Uterus (tissue), 4 donors: ENCODE measurements at places on chromosomes 7 and 10. TPM values are rescaled to one million over a fixed set of nuclear protein-coding genes. Genes with fewer than 3 reads are reported as not detected.

DNA sequence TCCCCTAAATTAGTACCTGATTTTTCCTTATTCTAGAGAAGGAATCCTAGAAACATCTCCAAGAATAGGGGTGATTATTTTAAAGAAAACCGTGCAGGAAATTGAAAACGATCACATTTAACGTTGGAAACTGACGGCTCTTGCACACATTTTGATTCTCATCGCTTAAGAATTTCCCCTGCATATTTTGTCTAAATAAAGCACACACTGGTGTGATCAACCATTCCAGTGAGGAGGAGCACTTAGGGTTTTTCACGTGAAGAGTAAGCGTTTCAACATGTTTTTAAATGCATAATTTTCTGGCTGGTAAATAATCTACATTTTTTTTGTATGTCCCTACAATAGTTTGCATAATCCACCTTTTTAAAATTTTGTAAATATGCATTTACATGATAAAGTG is 229.7 kb upstream of the PFKP start:
- DNase-seq: no peak

GRCh38 chr7:154770962-154771361 is 232.0 kb downstream of the PAXIP1 start:
- no peak for DNase-seq

- DNase-seq: no peak
These were observed 4.1 kb downstream of the KCNIP2 start for GRCh38 chr10:101839416-101840063.

DNA sequence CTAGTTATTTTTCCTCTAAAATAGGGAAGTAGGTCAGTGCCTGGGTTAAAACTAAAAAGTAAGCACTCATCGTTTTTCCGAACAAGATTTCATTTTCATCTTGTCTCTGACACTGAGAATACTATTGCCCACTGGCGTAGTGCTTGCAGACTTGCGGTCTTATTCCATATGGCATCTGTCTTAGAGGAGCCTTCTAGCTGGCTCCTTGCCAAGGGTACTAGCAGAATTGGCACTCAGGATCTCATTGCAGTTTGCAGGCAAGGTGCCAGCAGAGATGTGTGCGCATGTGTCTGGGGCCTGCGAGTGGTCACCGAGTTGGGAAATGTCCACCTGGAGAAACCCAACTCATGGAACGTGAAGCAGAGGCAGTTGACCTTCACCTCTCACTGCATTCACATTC is 143.4 kb downstream of the CELF2 start:
- no peak for DNase-seq

GRCh38 chr7:154929006-154929726 is 73.8 kb downstream of the PAXIP1 start:
- DNase-seq: no peak

GRCh38 chr7:137987968-137988367 is 13.9 kb downstream of the CREB3L2 start:
- DNase-seq: no peak

DNA sequence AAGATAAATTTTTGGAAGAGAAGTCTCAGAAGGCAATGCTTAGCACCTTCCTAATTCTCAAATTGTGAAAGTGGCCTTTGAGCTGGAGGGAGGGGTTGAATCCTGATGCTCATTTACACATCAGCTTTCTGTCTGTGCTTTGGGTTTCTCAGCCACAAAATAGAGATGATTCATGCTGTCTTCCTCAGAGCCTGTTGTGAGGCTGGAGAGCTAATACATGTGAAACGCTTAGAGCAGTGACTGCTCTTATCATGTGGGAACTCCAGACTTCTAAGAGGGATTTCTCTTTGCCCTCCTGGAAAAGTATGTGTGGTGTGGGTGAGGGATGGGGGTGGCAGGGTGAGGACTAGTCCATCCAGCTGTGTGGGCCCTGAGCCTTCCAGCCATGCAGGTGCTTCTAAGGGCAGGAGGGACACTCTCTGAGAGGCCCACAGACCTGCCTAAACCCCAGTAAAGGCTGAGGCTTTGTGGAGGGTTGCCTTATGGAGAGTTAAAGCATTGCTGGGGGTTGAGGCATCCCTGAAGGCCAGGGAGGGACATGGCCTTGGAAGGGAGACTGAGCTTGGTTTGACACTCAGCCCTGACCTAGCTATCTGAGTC is 4.8 kb upstream of the EVX1 start:
- DNase-seq: no peak

- peak; percentile 56 for DNase-seq
These were observed 31.5 kb downstream of the CREB3L2 start for GRCh38 chr7:137970253-137970975.

DNA sequence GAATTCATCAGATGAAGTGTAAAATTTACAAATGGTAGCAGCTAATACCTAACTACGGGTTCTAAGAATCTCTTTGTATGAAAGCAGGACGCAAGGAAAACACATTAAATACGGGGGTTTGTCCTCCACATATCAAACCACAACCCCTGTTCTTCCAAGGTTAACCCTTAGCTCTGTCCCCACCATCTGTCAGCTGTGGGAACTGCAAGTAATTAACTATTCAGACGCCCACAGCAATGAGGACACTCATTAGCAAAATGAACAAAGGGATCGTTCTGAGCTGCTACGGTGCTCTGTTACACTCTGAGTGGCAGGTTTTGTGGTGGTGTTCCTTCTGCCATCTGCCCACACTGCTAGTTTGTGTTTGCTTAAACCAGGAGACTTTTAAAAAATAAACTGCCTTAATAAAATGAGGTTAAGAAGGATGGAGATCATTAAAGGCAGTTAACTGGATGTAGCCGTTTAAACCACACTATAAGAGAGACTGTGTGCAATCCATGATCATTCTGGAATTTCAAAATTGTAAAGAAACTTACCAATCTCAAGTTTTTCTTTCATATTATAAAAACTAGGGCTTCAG is 51.4 kb downstream of the C10orf67 start:
- no peak for DNase-seq

DNA sequence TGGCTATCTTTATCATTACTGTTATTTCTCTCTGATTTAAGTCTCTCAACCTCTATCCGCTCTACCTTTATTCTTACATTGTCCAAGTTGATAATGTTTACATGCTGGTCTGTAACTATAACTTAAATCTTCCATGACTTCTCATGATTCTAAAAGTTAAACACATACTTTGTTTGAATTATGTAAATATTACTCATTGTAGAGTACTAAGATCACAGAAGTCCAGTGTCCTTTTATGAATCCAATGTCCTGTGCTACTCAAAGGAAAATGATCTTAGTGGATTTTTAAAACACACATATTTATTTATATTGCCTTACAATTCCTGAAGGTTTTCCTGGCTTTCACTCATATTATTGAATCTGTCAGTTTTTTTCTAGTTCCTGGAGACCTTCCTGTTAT is 70.9 kb downstream of the BBS9 start:
- DNase-seq: no peak

DNA sequence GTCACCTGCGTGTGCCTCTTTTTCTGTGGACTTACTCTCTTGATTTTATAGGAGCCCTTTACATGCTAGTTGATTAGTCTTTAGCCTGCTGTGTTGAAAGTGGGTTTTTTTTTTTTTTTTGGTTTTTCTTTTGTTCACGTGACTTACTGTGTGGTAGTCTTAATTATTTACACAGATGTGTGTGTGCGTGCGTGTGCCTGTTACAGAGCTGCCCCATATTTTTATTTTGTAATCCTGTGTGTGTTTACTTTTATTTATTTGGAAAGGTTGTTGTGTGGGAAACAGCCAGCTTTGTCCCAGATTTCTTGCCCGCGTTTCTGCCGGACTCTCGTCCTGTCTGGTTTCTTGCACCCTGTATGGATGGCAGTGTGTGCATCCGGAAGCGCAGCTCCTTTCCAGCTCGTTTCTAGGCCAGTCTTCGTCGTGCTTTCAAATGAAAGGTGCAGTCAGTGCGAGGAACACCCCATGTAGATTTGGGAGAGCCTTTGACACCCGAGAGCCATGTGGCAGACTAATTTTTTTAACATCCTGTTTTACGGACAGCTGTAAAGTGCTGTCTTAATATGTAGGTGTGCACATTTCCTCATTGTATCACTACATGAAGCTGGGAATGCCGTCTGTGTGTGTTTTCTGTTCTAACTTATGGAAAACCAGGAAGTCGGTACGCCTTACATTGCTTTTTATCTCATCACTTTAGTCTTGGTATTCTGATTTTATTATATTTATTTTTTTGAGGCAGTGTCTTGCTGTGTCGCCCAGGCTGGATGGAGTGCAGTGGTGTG is 55.6 kb downstream of the DNAJB6 start:
- DNase-seq: no peak

- no peak for DNase-seq
These were observed 3.9 kb upstream of the CD36 start for GRCh38 chr7:80634505-80634904.

GRCh38 chr7:69654849-69655707 is 56.8 kb downstream of the AUTS2 start:
- DNase-seq: no peak

DNA sequence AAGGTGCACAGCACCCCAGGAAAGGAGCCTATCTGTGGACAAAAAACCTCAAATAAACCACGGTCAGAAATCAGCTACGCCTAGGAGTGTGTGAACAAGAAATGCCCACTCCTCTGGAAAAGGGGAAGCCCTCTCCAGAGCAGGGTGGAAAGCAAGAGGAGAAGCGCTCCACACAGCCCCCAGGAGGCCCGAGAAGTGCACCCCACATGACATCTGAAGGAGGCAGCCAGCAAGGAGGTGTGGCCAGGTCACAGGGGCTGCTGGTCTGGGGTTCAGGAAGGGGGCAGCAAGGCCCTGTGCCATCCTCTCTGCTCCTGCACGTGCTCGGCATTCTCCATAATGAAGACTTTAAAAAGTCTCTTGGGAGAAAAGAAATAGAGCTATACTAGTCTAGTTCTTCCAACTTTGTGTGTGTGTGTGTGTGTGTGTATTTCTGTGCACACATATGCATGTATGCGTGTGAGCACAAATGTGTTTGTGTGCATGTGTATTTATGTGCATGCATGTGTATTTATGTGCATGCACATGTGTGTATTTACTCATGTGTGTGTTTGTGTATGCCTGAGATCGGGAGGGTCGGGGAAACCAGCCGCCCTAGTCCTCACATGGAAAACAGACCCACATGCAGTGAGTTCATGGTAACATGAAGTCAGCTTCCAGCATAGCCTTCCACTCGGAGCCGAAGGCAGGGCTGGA is 76.5 kb downstream of the TNS3 start:
- no peak for DNase-seq

- DNase-seq: no peak
These were observed 624.7 kb upstream of the IGFBP3 start for GRCh38 chr7:46545790-46546189.

DNA sequence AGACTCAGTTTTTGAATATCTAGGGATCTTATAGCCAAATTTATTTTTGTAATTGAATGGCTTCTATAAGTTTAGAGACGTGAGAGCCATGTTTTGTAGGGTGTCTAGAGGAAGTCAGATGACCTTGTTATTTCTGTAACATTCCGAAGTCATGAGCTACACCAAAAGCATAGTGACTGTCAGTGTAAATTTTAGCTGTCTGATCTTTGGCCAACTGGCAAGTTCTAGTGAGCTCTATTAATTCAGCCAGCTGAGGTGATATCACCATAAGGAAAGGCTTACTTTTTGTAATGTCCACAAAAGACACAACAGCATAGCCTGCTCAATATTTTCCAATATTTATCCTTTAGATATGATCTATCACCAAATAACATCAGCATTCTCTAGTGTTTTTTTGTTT is 9.9 kb upstream of the NT5C3A start:
- no peak for DNase-seq

DNA sequence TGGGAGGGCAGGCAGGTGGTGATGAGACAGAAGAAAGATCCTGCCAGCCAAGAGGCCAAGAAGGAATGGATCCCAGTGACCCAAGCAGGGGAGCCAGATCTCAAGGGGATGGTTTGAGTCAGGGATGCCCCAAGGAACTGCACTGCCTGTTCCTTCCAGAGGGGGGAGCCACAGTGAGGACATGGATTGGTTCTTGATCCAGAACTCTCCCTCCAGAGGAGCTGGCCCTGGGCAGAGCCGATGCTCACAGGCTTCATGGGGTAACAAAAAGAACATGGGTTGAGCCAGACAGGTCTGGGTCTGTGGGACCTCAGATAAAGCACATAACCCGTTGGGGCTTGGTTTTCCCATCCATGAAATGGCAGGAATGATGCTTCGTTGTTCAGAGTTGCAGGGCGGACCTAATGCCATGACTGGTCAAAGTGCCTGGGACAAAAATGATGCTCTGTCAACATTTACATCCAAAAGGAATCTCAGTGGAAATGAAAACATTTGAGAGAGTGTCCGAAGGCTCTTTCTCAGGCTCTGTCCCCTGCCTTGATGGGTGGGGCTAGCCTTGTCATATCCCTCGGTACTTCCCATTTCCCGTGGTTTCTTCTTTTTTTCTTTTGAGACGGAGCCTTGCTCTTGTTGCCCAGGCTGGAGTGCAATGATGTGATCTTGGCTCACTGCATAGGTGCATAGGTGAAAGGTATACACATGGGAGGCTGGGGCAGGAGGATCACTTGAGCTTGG is 4.7 kb upstream of the DENND2A start:
- DNase-seq: peak; percentile 20

DNA sequence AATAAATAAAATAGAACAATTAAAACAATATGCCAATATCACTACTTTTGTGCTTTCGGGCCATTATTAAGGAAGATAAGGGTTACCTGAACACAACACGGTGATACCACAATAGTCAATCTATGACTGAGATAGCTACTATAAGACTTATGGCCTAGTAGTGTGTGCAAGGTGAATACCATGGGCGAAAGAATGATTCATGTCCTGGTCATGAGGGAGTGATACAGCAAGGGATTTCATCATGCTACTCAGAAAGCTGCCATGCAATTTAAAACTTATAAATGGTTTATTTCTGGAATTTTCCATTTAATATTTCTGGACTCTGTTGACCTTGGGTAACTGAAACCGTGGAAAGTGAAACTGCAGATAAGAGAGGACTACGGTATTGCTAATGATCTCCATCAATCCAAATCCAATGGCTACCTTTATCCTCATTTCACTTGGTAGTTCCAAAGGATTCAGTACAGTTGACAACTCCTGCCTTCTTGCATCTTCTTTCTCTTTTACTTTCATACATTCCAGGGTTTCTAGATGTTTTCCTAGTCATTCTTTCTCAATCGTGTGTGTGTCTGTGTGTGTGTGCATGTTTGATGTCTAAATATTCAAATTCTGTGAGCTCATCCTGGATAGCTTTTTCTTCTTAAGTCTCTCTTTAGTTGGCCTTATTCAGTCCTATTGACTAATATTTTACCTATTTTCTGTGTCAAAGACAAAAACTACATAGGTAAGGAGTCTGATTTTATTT is 100.5 kb upstream of the MAGI2 start:
- DNase-seq: no peak

CCL24 gene
- total RNA-seq: not detected

VSTM4 gene
- total RNA-seq: 25.0 TPM

TBX20 gene
- 0.41 TPM for total RNA-seq

LIPF gene
- total RNA-seq: not detected

TMEM236 gene
- total RNA-seq: 1.2 TPM

CALHM1 gene
- total RNA-seq: not detected

TMEM270 gene
- total RNA-seq: not detected
